ENCODE measurements at places on chromosomes 11 and 22. TPM values are rescaled to one million over a fixed set of nuclear protein-coding genes. Genes with fewer than 3 reads are reported as not detected.

Gene TRIM51
- total RNA-seq: not detected

Gene SEC14L6
- 105 TPM for total RNA-seq

Gene HTR3B
- not detected for total RNA-seq

Gene MS4A12
- not detected for total RNA-seq

Gene SPA17
- total RNA-seq: 1.8 TPM

Gene FAM180B
- total RNA-seq: 1.7 TPM

Gene BUD13
- 13.6 TPM for total RNA-seq

GRCh38 chr22:37162221-37163095 is 12.7 kb upstream of the IL2RB start:
- DNase-seq: no peak

DNA sequence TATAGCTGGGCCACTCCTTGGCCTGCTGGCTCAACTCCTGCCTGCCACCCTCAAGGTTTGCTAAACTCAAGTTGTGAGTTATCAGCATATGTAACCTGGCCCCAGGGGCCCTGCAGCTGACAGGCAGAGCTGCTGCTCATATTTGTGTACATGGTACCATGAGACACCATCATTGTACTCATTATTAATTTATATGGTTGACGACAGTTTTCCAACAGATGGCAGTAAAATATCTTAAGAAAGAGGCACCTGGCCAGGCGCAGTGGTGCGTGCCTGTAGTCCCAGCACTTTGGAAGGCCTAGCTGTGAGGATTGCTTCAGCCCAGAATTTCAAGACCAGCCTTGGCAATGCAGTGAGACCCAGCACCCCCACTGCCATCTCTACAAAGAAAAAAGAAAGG is 11.4 kb upstream of the DENND5A start:
- no peak for DNase-seq

- DNase-seq: no peak
These were observed 610 bp upstream of the TEX12 start for GRCh38 chr11:112166562-112166961.

- no peak for DNase-seq
These were observed 1.2 kb downstream of the PHLDA2 start for GRCh38 chr11:2927851-2928604.

DNA sequence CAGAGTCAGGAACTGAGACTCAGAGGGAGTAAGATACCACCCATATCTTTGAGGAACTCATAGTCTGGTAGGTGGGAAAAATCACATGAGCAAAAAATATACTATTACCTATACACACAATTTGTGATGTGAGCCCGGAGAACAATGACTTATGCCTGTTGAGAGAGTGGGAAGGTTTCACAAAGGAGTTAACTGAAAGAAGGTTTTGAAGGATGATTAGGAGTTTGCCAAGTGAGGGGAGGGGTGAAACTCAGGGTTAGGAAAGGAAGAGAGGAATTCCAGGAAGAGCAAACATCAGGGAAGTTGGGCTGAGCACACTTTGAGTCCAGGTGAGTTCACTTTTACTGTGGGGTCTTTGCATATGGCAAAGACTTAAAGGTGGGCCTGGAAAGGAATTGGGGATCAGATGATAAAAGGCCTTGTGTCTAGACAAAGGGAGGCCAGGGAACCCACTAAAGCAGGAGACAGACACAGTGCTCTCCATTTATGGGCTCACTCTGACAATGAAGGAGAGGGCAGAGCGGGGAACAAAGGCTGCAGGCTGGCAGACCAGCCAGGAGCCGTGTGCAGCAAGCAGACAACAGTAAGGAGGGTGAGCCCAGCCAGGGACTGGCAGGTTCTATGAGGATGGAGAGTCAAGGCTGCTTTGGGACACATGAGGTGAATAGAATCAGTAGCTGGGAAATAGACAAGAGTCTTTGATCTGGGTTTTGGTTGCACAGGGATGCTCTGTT is 33.1 kb downstream of the TSPAN18 start:
- no peak for DNase-seq

DNA sequence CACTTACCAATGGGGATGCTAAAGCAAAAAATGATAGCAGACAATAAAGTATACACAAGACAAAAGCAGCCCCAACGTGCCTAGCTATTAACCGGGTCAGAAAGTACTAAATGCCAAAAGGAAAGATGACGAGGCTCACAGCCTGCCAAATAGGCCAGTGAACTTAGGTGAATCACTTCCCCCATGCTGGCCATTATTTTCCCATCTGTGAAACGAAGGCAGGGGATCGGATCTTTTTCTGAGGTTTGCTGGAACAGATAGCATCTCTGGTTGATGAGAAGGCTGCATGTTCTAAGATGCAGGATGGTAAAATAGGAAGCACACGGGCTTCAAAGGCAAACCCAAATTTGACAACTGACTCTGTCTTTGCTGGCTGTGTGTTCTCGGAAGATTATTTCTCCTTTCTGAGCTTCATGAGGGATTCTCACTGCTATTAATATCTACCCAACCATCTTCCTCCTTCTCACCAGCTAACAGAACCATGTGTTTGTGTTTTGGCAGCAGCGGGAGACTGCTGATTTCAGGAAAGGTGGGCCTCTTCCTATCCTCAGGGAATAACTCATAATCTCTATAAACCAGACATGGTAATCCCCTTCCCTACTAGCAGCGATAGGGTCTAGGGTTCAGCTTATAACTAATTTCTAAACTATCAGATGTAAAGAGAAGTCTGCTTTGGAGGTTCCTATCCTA is 390.7 kb downstream of the LARGE1 start:
- no peak for DNase-seq

DNA sequence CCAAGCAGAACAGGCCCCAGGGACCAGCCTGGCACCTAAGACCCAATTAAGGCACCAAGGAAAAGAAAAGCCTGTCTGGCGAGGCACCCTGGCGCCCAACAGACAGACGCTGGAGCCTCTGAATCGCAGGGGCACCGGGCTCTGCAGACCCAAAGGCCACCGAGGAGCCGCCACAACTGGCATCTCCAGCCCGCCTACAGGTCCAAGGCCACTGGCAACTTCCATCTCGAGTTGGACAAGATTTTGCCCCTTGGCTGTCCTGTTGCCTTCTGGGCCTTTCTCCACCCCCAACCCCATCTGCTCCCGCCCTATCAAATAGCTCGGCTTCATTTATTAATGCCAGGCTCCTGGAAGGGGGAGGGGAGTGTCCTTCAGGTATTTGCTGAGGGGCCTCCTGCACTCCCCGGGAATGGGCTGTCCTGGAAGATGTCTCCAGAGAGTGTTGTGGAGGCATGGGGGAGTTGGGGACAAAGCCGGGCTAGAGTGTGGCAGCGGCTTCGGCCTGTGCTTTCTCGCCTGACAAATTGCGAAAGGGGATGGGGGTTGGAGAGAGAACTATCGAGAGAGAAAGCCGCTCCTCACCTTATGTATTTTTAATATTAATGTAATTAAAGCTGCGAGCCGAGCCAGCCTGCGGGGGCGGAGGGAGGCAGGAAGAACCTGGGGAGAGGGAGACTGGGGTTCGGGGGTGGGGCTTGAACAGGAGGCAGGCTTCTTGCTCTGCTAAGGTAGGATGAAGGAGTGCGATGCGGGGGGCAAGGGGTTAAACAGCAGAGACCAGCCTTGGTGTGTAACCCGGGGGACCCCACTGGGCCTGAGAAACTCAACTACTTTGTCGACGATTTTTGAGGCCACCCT is 2.0 kb downstream of the DSCAML1 start:
- DNase-seq: no peak

DNA sequence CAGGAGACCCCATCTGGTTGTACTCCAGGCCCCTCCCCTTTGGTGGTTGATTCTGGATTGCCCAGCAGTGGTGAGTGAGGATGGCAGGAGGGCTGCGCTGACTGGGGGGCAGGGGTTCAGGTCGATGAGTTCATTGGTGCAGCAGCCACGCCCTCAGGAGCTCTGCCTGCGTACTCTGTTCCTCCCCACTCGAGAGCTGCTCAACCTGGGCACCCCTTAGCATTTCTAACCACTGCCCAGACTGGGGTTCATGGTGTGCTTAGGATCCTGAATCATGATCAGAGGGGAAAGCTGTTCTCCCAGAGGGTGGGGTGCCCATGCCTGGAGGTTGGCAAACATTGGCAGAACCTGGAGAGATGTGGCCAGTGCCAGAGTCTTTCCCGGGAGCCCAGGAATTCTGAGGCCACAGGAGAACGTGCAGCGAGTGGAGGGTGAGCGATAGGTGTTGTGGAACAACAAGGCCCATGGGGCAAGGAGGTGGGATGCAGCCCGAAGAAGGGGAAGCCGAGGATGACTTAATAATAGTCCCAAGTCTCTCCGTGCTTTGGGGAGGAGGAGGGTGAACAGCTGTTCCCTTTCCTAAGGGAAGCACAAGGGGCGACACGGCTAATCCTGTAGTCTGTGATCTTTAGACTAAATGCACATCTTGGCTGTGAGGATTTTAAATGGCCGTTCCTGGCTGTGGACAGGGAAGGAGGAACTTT is 75.5 kb downstream of the SCN3B start:
- no peak for DNase-seq

GRCh38 chr11:107916671-107917241 is 11.5 kb upstream of the RAB39A start:
- no peak for DNase-seq

- DNase-seq: no peak
These were observed 3.6 kb upstream of the VPS37C start for GRCh38 chr11:61164606-61165424.

GRCh38 chr11:104973616-104974015 is 5.2 kb upstream of the CASP4 start:
- no peak for DNase-seq

DNA sequence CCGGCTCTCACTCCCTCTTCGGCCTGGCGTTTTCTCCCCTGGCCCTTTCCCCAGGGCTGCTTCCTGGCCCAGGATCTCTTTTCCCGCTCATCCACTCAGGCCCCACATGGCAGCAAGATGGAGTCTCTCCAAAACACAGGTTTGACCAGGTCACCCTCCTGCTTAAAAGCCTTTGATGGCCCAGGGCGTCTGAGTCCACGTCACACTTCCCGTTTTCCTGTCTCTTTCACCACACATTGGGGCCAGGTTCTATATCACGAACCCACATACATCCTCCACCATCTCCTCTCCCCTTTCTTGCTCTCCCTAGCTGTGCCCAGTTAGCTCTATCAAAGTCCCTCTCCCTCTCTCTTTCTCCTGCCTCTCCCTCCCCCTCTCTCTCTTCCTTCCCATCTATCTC is 7.8 kb upstream of the LRRC32 start:
- no peak for DNase-seq

- no peak for DNase-seq
These were observed 41.4 kb downstream of the AMPD3 start for GRCh38 chr11:10496296-10496936.

GRCh38 chr11:100810666-100811065 is 123.6 kb downstream of the ARHGAP42 start:
- DNase-seq: no peak

DNA sequence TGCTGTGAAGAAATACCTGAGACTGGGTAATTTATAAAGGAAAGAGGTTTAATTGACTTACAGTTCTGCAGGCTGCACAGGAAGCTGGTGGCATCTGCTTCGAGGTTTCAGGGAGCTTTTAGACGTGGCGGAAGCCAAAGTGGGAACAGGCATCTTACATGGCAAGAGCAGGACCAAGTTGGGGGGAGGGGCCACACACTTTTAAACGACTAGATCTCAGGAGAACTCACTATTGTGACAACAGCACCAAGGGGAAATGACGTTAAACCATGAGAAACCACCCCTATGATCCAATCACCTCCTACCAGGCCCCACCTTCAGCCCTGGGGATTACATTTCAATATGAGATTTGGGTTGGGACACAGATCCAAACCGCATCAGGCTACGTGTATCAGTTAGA is 11.1 kb upstream of the SCGB1D4 start:
- no peak for DNase-seq

DNA sequence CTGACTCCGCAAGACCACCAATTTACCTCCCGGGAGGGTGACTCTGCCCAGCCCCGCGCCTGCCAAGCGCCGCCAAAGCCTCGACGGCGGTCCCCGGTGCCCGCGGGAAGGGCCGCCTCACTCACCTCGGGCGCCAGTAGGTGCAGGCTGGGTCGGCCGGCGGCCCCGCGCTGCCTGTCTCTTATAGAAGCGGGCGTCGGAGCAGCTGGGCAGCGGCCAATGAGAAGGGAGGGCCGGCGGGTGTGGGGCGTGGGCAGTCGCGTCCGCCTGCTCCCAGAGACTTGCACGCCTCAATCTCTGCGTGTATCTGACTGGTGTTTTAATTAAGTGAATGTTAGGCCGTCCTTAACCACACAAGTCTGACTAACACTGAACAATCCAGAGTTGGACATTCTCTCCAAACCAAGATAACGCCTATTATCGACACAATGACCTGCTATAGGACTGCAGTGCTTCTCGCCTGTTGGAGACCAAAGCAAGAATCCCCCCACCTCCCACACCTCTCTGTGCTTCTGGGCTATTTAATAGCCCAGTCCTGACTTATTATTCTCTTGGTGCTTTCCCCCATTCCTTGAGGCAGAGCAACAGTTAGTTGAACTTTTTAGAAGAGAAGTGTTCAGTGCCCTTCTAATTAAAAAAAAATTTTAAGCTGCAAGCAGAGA is at the start of gene TPH1:
Gene TPH1, minus strand, starts transcription at position 154 of the 662 bp plus-strand sequence. CDS start 5,507 bp downstream, outside the sequence.
- DNase-seq: no peak

DNA sequence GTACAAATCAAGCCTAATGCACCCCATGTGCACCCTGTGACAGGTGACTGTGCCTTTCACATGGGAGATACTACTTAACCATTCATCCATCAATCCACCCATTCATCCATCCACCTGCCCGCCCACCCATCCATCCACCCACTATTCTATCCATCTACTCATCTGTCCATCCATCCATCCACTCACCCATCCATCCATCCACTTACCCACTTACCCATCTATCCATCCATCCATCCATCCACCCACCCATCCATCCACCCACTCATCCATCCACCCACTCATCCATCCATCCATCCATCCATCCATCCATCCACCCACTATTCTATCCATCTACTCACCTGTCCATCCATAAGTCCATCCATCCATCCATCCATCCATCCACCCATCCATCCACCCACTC is 7.5 kb downstream of the C11orf24 start:
- no peak for DNase-seq

DNA sequence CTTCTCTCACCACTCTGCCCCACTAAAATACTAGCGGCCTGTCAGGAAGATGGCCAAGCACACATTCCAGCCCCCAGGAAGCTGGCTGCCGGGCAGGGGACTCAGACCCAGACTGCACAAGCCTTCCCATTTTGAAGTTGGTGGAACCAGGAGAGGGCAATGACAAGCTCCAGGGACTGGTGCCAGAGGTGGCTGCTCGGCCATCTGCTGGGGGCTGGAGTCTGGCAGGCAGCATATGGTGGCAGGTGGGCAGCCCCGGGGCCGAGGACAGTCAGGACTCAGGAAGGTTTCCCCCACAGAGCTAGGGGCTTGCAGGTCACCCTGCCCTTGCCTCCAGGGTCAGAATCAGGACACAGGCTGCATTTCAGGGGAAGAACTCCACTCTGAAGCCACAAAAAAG is 22.6 kb downstream of the KCNJ5 start:
- DNase-seq: no peak

GRCh38 chr11:96062134-96062533 is 138.2 kb upstream of the MTMR2 start:
- DNase-seq: no peak
